ENCODE measurements at places on chromosomes 3 and 15. TPM values are rescaled to one million over a fixed set of nuclear protein-coding genes. Genes with fewer than 3 reads are reported as not detected.

The AHSG gene
- 0.94 TPM for polyA plus RNA-seq

The SLC2A2 gene
- polyA plus RNA-seq: not detected

The ASB14 gene
- polyA plus RNA-seq: not detected

The TM4SF4 gene
- not detected for polyA plus RNA-seq

GRCh38 chr15:65062726-65063125 is 5.1 kb downstream of the RASL12 start:
- DNase-seq: no peak

DNA sequence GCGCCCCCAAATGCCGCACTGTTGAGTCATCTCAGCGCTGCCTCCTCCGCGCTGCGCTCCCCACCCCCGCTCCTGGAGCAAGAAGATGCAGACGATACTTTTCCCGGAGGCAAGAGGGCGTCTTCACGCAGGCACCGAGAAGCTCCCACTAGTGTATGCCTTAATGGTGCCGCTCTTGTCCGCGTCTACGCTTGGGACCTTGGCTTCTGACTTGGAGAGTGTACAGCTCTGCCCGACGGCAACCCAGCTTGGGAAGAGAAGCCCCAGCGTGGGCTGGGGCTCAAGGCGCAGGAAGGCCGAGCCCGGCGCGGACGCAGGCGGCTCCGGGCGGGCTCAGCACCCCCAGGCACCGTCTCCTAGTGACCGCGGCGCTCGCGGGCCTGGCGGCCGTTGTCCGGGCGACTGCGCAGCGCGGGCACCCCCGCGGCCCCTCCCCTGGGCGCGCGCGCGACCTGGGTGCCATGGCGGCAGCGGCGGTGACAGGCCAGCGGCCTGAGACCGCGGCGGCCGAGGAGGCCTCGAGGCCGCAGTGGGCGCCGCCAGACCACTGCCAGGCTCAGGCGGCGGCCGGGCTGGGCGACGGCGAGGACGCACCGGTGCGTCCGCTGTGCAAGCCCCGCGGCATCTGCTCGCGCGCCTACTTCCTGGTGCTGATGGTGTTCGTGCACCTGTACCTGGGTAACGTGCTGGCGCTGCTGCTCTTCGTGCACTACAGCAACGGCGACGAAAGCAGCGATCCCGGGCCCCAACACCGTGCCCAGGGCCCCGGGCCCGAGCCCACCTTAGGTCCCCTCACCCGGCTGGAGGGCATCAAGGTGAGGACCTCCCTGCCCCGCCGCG is at the start of gene P4HTM:
Gene P4HTM, plus strand, starts transcription at position 446 of the 840 bp plus-strand sequence. Its CDS starts 16 bp downstream, at position 462.
- DNase-seq: peak; percentile 76

DNA sequence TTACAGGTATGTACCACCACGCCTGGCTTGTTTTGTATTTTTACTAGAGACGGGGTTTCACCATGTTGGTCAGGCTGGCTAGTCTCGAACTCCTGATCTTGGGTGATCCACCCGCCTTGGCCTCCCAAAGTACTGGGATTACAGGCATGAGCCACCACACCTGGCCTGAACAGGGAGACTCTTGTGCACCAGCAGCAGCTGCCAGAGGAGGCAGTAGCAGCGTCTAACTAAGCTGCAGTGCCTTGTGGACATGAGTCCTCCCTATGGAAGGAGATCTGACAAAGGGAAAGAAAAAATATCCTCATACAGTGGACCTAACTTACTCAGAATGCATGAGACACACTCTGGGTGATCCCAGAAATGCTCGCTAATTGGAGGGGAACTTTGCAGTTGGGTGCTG is 36.8 kb upstream of the NEO1 start:
- DNase-seq: no peak

DNA sequence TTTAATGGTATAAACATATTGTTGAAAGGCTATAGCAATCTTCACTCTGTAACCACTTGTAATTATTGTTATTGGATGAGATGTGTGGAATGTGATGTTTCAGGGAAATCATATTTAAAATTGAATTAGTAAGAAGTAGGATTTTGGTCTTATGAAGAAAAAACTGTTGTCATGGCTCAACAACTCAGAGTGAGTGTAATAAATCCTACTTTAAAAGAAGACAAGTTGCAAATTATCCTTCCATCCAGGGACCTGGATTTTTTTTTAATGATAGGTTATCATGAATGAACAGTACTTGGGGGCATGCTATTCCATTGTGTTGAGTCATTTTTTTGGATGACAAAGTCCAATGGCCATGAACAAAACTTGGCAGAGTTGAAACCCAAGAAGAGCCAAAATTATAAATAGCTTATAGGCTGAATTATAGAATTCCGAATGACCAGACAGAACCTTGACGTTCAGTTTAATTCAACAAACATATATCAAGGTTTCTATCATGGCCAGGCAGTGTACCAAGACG is 625.5 kb upstream of the ZNF717 start:
- DNase-seq: no peak

- DNase-seq: no peak
These were observed 224.1 kb upstream of the IL12A start for GRCh38 chr3:159764490-159765029.

- peak; percentile 91 for DNase-seq
These were observed at the start of gene ANXA2 for GRCh38 chr15:60397772-60398445. Gene ANXA2, minus strand, starts transcription at chr15:60397986. Its CDS starts 11,911 bp downstream, at chr15:60386075.

All from mammary epithelial cell (primary cell).